ENCODE measurements at places on chromosomes 12 and 14. TPM values are rescaled to one million over a fixed set of nuclear protein-coding genes. Genes with fewer than 3 reads are reported as not detected.

GRCh38 chr14:90649557-90650135, 166.6 kb downstream of the TTC7B start:
- H3K36me3 ChIP-seq, result peaks cover 26% of the 10 kb centered on the region
- H3K4me1 ChIP-seq, result no peaks in the 10 kb centered on the region
- H3K27ac ChIP-seq, result no peak overlapping the region
- no peak for DNase-seq
- no peak overlapping the region for H3K4me3 ChIP-seq

DNA sequence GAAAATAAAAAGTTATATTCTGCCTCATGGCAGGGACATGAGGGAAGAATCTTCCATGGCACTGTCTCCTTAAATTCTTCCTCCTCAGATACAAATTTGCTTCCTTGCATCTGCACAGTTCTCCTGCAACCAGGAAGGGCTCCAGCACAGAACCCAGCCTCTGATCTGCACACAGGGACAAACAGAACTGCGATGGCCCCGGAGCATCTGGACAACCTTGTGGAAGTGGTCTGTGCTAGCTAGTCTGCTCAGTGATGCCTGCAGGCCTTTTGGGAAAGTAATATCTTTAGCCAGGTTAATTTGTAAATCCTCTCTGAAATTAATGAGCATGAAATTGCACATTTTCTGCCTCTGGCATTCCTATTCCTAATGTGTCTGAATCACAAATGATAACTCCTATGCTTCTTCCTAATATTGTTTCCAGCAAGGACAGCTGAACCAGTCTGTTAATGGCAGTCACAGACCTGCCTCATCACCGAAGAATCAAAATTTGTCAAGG, 74.8 kb downstream of the GRIP1 start:
- no peak overlapping the region for H3K27ac ChIP-seq
- no peaks in the 10 kb centered on the region for H3K27me3 ChIP-seq
- no peaks in the 10 kb centered on the region for H3K4me1 ChIP-seq
- H3K4me3 ChIP-seq, result no peak overlapping the region
- no peaks in the 10 kb centered on the region for H3K36me3 ChIP-seq
- no peak for DNase-seq

GRCh38 chr14:67485501-67486095, 2.9 kb downstream of the TMEM229B start:
- H3K27ac ChIP-seq, result no peak overlapping the region
- H3K27me3 ChIP-seq, result no peaks in the 10 kb centered on the region
- H3K36me3 ChIP-seq, result no peaks in the 10 kb centered on the region
- no peak for DNase-seq
- H3K4me1 ChIP-seq, result no peaks in the 10 kb centered on the region

The FGF23 gene
- total RNA-seq, result 0.47 TPM

GRCh38 chr12:112199136-112199535, 73.8 kb downstream of the TRAFD1 start:
- H3K27me3 ChIP-seq, result no peaks in the 10 kb centered on the region
- no peak overlapping the region for H3K4me3 ChIP-seq
- H3K36me3 ChIP-seq, result peaks cover 27% of the 10 kb centered on the region
- DNase-seq, result no peak
- H3K27ac ChIP-seq, result no peak overlapping the region

The TAS2R31 gene
- 1.3 TPM for total RNA-seq

Measured in liver (tissue), 10 donors.